ENCODE measurements at places on chromosomes 16 and 17.

GRCh38 chr16:84887207-84887606 is 67.4 kb downstream of the CRISPLD2 start:
- no peak for DNase-seq

- DNase-seq, result no peak
Observed at GRCh38 chr17:76077584-76078110, 1.3 kb upstream of the ZACN start.

GRCh38 chr16:51888016-51888415 is 658.9 kb downstream of the TOX3 start:
- DNase-seq, result no peak

- DNase-seq, result no peak
Observed at GRCh38 chr16:31224092-31224955, 7.4 kb upstream of the PYDC1 start.

DNA sequence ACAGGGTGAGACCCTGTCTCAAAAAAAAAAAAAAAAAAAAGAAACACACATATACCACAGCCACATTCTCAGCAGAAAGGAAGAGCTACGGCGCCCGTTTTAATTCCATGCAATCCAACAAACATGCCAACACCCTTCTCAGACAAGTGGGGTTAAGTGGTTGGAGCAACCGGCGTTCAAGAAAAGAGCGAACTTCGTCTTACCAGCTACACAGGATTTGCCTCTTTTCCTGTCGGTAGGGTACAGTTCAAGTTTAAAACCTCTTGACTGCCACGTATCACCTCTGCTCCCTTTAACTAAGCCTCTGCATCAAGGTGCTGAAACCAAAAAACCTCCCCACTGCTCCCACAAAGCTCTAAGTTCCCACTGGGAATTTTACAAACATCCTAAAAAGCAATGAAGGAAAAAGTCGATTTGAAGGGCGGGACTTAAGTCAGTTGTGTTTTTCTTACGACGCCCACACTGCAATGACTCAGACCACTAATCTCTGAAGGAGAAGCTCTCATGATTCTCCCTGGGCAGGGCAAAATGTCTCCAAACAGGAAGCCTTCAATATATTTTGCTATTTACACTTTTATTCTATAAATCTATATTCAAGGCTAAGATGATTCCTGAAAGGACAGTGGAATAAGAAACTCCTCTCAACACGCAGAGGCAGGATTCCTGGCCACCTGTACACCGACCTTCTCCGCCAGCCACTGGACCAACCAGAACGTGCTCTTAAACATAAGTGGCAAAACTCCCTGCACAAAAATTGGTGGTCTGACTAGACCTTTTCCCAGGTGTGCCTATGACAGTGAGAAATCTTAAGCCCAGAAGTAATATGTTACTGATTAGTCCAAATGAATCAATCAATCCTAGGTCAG is 18.8 kb downstream of the SRP68 start:
- peak; percentile 44 for DNase-seq

- DNase-seq, result no peak
Observed at GRCh38 chr17:10812674-10813073, 8.8 kb upstream of the TMEM238L start.

DNA sequence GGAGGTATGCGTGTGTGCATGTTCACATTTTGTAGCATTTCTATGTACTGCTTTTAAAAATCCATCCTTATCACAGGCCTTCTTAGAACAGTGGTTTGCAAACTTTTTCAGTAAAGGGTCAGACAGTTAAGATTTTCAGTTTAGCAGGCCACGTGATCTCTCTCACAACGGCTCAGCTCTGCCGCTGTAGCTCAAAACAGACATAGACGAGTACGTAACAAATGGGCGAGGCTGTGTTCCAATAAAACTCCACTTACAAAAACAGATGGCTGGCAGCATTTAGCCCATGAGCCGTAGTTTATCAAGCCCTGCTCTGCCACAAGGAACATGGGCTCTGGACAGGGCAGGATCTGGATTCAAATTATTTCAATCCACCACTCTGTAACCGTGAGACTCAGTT is 141.8 kb downstream of the XYLT1 start:
- no peak for DNase-seq

DNA sequence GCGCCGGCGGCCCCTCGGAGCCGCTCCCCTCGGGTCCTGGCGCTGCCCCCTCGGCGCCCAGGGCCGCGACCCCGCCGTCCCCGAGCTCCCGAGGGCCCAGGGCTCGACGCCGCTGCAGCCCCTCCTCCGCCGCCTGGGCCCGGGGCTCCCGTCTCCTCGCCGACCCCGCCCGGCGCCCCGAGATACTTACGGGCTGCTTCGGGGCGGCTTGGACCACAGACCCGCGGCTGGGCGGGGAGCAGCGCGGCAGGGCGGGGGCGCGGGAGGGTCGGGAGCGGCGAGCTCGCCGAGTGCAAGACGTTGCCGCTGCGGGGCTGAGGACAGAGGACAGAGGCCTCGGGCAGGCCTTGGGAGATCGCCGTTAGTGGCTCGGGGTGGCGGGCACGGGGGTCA is 290 bp downstream of the TOB1 start:
- DNase-seq, result no peak

DNA sequence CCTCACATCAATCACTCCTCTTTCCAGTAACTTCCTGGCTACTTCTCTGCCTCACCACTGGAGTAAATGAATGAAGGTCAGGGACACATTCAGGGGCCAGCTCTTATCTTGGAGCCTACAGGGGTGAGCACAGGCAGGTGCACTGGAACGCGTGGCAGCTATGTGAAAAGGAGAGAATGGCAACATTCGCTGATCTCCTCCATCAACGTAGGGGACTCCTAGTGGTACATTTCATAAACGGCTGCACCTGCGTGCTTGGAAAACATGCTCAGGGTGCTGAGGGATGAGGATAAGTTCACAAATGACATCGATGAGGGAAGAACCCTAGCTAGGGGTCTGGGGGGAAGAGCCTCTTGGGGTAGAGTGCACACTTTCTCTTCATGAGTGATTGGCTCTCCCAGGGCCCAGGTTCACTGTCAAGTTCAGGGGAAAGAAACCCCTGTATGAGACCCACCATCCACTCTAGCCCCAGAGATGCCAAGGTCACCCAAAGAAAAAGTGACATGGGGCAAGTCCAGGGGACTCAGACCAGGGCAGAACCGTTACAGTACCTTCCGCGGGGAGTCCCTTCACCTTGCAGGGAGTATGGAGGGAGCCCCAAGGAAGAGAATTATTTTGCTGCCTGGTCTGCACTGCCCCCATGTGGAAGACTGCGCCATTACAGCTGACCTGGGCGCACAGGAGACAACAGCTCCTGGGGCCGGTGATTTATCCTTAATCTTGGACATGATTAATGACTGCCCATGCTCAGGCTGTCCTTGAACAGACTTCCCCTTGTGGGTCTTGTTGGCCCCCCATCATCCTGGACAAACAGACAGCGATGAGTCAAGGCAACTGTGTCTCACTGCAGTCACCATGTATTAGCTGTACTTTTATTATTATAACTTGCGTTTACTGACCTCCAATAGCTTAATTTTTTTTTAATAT is 30.1 kb downstream of the VAC14 start:
- DNase-seq, result peak; percentile 49

DNA sequence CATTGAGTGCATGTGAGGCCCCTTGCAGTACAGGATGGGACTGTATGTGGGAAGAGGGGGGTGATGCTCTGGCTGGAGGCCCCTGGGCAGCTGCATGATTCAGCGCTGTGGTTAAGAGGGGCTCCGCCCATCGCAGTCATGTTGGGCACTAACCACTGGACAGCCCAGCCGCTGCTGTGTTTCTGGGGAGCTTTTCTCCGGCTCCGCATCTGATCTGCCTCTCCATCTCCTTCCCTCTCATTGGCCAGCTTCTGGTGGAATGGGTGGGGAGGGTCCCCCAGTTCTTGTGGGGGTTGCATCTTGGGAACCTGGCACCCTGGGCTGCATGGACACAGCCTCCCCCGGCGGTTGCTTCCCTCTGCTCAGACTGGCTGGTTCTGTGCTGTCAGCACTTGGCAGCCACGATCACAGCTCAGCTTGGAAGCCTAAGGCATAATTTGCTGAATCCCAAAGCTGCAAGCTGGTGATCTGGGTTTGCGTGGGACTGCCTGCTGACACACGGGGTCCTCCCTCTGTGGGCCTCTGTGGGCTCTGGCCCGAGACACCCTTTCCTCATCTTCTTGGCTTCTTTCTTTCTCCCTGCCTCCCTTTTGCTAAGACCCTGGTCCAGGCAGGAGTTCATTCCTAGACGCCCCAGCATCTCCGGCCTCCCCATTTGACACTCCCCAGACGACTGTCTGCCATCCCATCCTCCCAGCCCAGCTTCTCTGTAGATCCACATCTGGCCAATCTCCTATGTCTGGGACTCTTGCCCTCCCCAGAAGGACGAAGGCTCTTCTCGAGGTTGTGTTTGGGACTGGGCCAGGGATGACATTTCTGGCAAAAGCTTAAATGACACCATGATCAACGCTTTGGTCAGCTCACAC is 168.3 kb downstream of the SEC14L1 start:
- DNase-seq, result peak; percentile 83

GRCh38 chr16:89370081-89370511 is 120.3 kb downstream of the ANKRD11 start:
- DNase-seq, result no peak

GRCh38 chr16:46843898-46844642 is 13.1 kb upstream of the C16orf87 start:
- no peak for DNase-seq

DNA sequence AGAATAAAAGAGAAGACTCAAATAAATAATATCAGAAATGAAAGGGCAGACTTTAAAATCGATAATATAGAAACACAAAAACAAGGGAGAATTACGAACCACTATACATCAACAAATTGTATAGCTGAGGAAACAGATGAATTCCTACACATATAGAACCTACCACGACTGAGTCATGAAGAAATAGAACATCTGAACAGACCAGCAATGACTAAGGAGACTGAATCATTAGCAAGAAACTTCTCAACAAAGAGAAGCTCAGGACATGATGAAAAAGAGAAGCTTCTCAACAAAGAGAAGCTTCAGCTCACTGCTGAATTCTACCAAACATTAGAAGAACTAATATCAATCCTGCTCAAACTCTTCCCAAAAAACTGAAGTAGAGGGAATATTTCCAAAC is 255.9 kb downstream of the CEP112 start:
- DNase-seq, result no peak
